ENCODE measurements at places on chromosomes 16 and 17.

DNA sequence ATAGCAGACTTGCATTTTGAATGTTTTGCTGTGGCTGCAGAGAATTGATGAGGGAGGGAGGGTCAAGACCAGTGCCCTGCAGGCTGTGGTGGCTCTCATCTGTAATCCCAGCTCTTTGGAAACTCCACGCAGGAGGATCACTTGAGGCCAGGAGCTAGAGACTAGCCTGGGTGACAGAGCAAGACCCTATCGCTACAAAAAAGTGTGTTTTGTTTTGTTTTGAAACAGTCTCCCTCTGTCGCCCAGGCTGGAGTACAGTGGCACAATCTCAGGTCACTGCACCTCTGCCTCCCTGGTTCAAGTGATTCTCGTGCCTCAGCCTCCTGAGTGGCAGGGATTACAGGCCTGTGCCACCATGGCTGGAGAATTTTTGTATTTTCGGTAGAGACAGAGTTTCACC lies 1.9 kb upstream of the UBE2G1 start:
- no peak for DNase-seq

DNA sequence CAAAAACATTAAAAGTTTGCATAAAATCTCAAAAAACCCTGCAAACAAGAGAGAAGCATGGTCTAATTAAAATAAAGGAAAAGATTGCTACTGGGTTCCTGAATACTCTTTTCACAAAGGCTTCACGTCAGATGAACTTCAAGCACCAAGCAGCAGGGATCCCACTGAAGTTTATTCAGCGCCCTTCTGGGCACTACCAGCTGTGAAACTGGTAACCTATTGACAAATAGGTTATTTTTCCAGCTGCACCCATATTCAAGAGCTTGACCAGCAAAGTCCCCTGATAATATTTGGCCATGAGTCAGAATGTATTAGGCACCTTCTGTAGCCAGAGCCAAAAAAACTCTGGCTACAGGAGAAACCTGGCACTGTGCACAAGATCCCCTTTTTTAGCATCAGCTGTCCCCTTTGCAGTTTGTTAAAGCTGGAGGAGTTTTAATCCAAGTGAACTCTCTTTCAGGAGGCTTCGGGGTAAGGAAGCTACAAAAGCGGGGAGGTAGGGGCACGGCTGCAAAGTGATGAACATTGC lies 60.3 kb downstream of the GRIN2A start:
- DNase-seq: peak; percentile 38

GRCh38 chr16:16120044-16120381 lies 103.3 kb downstream of the ABCC6 start:
- DNase-seq: no peak

GRCh38 chr17:82338858-82339633 lies 5.5 kb upstream of the SECTM1 start:
- peak; percentile 65 for DNase-seq

- peak; percentile 51 for DNase-seq
Observed at GRCh38 chr17:75877752-75878173, 618 bp downstream of the TRIM47 start.

DNA sequence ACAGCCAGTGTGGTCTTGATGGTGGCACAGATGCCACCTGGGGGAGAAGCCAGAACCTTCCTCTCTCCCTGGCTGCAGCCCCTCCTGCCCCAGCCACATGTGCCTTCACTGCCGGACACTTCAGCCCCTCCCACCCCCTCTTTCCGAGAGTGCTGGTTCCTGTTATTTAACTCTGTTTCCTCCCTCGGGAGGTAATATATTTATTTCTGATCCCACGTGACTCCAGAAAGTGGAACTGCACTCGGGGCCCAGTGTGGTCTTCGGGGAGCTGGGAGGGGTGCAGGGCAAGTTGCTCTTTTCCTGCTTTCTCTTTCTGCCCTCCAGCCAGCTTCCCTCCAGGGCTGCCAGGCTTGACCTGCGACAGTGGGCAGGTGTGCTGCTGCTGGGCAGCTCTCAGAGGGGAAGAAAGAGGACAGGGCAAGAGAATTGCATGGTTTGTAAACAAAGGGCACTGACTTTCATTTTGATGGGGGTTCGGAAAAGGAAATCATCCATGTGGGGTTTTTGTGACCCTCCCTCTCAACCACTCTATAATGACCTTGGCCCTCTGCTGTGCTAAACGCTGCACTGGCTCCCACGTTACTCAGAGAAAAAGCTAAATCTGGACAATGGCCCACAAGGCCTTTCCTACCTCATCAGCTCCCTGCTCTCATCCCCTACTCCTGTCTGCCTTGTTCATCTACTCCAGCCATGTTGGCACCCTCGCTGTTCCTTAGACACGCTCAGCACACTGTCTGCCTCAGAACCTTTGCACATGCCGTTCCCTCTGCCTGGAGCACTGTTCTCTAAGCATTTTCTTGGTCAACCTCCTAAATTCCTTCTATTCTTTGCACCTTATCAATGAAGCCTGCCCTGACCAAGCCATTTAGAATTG lies 8.2 kb upstream of the CIITA start:
- no peak for DNase-seq

DNA sequence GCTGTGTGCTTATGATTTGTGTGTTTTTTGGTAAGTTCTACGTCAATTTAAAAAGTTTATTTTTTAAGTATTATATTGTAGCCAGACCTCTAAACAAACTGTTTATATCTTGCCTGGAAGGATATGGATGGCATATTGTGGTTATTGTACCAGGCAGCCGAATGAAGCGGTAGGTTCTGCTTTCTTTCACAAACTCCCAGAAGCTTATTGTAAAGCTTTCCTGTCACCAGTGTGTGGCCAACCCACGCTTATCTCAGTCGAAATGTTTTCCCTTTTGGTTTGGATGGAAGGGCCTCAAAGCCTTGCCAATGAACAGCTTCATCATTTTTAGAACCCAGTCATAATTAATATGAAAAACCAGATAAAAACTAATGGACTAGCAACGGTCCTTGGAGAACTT lies 53.1 kb downstream of the CYB5B start:
- DNase-seq: peak; percentile 20

DNA sequence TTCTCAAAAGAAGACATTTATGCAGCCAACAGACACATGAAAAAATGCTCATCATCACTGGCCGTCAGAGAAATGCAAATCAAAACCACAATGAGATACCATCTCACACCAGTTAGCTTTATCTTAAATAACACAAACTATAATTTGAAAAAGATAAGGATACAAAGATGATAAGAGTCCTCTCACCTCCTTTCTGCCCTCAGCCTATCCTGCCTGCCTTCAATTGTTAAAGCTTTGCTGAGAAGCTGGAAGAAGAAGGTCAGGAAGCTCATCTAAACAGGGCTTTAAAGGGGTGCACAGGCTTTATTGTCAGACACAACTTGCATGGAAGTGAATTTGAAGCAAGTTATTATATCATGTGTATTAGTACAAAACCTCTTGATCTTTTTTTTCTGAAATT lies 676.3 kb upstream of the GOT2 start:
- DNase-seq: no peak

Measured in astrocyte (in vitro differentiated cells and primary cell).